Right renal pelvis (tissue), 4 donors: ENCODE measurements at places on chromosomes 7 and 10.
A peak's percentile ranks its signal among the peaks of the same experiment; 100 is the strongest.

GRCh38 chr10:86497621-86498020 is 24.0 kb downstream of the WAPL start:
- no peak for DNase-seq

- DNase-seq = no peak
Observed at GRCh38 chr7:51269911-51270310, 46.7 kb downstream of the COBL start.

DNA sequence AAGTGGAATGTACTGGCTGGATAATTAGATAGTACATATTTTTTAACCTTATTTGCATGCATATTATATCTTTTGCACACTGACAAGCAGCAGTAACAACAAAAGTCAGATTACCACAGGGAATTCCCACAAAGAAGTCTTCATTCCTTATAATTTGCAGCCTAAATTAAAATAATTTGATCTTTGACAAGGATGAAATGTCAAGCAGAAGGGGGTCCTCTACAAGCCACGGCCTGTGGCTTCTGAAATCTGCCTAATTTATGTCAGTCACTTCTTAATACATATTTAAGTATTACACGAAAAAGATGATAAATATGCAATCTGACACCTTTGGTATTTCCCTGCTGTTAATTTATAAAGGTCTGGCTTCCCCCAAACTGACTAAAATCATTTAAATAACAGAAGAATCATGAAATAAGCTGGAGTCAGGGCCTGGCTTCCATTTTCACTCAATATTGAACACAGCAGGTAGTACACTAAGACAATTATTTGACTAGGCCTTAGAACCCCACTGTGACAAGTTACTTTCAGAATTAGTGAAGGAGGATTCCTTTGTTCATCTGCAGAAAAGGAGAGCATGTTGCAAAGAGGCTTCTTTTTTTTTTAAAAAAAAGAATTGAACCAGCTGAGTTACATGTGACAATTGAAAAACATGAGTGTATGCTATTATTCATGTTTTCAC is 351.1 kb upstream of the ETV1 start:
- no peak for DNase-seq

DNA sequence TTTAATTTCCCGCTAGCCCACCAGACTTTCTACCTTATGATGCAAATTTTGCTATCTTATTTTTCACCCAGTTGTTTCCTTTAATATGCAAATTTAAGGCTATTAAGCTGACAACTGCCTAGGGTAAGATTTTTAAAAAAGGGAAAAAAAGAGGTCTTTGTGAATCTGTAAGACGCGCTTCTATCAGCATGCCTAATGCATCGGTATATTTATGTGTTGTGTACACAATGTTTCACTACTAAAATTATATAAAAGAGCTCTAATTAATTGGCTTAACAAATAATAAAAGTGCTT is 386.6 kb downstream of the KIF20B start:
- no peak for DNase-seq

GRCh38 chr7:47492716-47493325 is 89.1 kb downstream of the TNS3 start:
- DNase-seq = no peak

DNA sequence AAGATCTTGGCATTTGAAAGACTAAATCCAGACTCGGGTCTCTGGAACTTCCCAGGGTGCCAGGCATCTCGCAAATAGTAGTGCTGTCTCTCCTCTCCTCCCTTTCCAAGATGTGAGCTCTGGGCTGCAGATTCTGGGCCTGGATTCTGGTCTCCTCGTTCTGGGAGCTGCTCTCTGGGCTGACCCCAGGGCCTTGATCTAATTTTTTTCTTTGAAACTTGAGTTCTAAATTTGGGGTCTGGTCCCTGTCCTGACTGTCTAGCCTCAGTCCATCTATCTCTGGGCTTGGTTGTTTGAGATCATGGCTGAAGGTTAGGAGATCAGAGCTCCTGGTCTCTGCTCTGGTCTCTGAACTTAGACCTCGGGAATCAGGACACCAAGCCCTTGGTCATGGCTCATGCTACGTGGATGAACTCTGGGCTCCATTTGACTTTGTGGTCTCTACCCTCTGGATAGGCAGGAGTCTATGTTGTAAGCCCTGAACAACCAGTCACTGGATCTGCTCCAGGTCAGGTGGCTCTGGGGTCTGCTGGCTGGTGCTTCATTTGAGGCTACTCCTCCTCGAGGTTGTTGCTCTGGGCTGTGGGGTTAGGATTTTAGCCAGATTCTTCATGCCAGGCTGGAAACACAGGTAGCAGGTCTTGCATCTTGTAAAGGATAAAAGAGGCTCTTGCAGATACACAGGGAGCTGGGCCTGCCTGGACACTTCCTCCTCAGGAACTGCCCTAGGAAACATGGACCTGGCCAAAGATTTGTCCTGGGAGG is 8.0 kb upstream of the MBL2 start:
- DNase-seq = no peak

DNA sequence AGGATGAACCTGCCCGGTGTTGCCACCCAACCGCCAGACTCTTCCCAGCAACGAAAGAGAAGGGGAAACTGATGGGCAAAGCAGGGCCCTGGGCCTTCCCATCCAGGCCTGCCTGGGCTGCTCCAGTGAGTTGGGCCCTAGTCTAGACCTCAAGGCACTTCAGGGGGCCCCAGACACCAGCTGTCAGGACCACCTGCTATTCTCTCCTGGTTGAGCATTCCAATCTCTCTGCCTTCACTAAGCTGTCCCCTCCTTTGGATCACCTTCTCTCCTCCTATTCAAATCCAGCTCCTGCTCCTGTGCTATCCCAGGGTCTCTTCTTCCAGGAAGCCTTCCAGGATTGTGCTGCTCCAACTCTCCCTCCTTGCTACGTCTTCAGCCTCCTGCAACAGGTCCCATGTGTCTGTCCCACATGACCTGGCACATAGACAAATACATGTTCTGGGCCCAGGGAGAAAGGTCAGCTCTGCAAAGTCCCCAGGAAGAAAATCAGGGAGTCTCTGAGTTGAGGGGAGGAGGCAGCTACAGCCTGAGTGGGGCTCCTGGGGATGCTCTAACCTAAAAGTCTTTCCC is 3.1 kb downstream of the STX1A start:
- DNase-seq = no peak

DNA sequence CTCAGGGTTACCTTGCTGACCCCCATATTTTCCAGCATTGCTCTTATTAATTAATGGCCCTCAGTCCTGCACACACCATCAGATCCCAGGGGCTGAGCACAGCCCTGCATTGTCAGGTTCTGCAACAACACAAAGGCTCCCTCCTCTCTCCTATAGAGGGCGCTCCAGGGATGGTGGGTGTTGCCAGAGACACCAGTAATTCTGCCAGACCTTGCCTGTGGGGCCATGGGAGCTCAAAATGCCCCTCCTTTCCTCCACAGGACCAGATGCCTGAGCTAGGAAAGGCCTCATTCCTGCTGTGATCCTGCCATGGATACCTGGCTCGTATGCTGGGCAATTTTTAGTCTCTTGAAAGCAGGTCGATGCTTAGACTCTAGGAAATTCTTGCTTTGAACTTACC is 42.8 kb upstream of the PRSS58 start:
- DNase-seq = no peak

GRCh38 chr7:42181566-42181965 is 55.4 kb downstream of the GLI3 start:
- DNase-seq = no peak

- DNase-seq = no peak
Observed at GRCh38 chr10:61805091-61805490, 96.4 kb upstream of the ARID5B start.

DNA sequence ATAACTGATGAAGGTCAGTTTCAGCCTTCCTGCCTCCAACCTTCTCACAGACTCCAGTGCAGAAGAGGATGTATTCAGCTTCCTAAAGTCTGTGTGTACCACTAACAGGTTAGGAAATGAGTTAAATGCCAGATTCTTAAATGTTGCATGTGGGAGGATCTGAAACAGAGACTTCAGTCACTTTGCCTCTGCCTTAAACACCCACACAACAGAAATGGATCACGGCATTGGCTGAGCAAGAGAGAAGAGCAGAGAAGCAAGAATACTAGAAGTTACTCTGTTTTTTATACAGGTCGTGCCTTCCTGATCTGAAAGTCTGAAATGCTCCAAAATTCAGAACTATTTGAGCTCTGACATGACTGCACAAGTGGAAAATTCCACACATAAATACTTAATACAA is 98.9 kb upstream of the ARHGAP21 start:
- DNase-seq = no peak

GRCh38 chr10:12081879-12082557 is 13.3 kb downstream of the DHTKD1 start:
- no peak for DNase-seq

GRCh38 chr7:130292682-130293257 is at the start of gene CPA4:
Gene CPA4, plus strand, starts transcription at chr7:130293161. Its CDS starts 20 bp downstream, at chr7:130293181.
- no peak for DNase-seq

DNA sequence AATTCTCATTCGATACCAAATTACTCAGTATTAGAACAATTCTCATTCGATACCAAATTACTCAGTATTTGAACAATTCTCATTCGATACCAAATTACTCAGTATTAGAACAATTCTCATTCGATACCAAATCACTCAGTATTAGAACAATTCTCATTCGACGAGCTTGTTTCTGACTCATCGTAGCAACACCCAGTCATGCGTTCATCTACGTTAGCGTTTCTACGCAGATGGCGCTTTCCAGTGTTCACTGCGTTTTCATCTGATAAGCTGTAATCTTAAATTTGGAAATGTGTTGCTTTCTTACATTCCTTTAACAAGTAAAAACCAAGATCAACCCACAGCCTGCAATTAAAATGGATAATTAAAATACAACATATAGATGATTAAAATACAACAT is 276.3 kb downstream of the ZMYND11 start:
- DNase-seq = no peak

GRCh38 chr7:55110282-55110992 is 91.6 kb downstream of the EGFR start:
- no peak for DNase-seq

DNA sequence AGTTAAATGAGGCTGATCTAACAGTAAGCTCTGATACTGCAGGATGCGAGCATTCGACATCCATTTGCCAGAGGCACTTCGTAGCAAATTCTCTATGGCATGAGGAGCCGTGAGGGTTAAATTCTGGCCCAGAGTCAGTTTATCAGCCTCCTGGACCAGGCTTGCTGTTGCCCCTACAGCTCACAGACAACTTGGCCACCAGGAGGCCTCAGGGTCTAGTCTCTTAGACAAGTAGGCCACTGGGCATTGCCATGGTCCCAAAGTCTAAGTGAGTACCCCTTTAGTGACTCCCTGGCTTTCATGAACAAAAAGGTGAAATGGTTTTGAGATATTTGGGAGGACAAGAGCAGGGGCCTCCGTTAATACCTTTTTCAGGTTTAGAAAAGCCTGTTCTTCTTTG is 178.0 kb upstream of the MBL2 start:
- no peak for DNase-seq

GRCh38 chr10:14801723-14802122 is 27.0 kb upstream of the FAM107B start:
- DNase-seq = no peak

- no peak for DNase-seq
Observed at GRCh38 chr10:9274206-9274755, 1219.8 kb downstream of the GATA3 start.

GRCh38 chr7:92626281-92626809 is 36.2 kb upstream of the FAM133B start:
- no peak for DNase-seq

GRCh38 chr10:103273041-103273441 is 3.9 kb upstream of the INA start:
- DNase-seq = no peak

DNA sequence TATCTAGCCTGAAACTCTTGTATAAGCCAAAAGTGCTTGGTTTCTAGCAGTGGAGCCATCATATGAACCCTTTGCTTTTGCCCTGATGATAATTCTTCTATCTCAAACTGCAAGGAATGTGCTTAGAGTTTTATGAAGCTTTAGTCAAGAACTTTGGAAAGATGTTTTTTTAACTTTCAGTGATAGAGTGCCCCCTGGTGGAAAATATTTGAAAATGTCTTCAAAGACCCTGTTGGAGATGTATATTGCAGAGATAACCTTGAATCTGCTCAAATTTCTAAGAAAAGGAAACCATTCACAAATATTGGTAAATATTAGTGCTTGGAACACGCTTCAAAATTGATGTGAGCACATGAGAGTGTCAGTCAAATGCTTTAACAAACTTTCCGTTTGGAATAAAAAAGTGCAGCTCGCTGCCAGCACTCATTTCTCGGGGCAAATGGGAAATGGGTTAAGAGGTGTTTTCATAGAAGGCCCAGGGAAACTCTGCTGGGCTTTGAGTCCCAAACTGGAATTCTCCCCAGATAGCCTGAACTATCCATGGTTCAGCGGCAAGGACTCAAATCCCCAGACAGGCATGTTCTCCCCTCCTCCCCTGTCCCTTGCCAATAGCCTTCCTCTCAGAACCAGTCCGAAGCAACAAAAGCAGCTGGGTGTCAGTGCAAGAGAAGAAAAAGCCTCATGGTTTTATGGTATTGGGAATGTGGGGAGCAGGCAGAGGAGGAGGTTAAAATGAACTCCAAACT is 129.3 kb downstream of the MYOF start:
- peak; percentile 44 for DNase-seq

GRCh38 chr7:82362129-82362706 is 81.4 kb downstream of the CACNA2D1 start:
- DNase-seq = no peak

- DNase-seq = peak; percentile 12
Observed at GRCh38 chr7:152341039-152341913, 94.5 kb downstream of the KMT2C start.

- no peak for DNase-seq
Observed at GRCh38 chr7:96300986-96301385, 20.9 kb downstream of the SLC25A13 start.

GRCh38 chr7:137850972-137851945 is 4.5 kb upstream of the DGKI start:
- no peak for DNase-seq

DNA sequence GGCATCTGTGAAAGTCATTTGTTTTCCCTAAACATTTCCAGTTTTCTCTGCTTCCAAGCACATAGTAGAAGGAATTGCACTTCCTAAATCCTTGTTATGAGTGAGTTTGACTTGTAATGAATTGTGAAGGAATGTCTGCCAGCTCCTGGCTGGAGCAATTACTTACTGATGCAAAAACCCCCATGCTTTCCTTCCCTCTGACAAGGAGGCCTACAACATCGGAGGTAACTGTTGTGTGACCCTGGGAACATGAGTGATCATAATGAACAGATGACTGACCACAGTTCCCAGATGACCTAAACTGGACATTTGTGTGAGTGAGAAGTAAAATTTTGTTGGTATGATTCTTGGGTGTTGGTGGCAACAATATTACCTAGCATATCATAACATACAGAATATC is 21.4 kb upstream of the CPVL start:
- no peak for DNase-seq

DNA sequence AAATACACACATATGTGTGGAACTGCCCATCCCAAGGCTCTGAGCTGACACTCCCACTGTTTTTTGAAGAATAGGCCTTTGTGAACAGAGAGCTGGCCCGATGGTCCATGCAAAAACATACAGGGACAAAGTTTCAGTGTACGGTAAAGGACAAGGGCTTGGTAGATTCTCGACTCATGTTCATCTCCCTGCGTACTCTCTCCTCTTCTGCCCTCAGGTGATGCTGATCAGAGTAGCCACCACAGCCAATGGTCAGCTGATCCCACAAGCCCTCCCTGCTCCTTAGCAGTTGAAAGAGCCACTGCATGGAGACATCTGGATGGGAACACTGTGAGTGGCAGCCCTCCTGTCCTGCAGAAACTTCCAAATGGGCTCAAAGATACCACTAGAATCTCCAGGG is 23.1 kb upstream of the C10orf71 start:
- no peak for DNase-seq

- DNase-seq = no peak
Observed at GRCh38 chr7:149180722-149181449, 14.5 kb upstream of the ZNF282 start.
